Pancreas (tissue), 10 donors: ENCODE measurements at places on chromosomes 1 and 21. TPM values are rescaled to one million over a fixed set of nuclear protein-coding genes. Genes with fewer than 3 reads are reported as not detected.

DNA sequence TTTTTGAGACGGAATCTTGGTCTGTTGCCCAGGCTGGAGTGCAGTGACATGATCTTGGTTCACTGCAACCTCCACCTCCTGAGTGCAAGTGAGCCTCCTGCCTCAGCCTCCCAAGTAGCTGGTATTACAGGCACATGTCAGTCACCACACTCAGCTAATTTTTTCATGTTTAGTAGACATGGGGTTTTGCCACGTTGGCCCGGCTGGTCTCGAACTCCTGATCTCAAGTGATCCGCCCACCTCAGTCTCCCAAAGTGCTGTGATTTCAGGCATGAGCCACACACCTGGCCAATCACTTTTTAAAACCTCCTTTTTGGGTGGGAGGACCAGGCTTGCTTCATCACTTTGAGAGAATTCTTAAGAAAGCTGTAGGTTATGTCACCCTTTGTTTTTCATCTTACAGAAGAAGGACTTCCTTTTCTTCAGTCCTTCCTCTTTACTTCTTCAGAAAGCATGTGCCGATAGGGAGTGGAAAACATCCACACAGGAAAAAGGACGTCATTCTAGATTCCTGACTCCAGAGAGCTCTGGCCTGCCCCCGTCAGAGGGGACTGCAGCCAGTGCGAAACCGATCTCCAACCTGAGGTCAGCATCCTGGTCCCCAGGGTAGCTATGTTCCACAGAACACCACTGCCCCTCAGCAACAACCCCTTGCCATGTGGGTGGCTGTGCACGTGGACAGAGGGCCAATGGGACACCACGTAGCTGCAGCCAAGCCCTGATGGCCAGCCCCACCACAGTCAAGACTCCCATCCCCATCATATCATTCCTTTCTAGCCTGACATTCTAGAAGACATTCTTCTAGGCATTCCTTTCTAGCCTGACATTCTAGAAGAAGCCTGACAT lies 21.9 kb downstream of the NCF2 start:
- H3K4me3 ChIP-seq = no peak overlapping the region
- peaks cover 4% of the 10 kb centered on the region for H3K4me1 ChIP-seq
- DNase-seq = no peak
- H3K27ac ChIP-seq = no peak overlapping the region
- H3K27me3 ChIP-seq = no peaks in the 10 kb centered on the region

GRCh38 chr21:37294679-37295078 lies 27.5 kb upstream of the VPS26C start:
- H3K4me3 ChIP-seq = no peak overlapping the region
- no peak for DNase-seq
- H3K27ac ChIP-seq = no peak overlapping the region
- H3K36me3 ChIP-seq = no peaks in the 10 kb centered on the region

DNA sequence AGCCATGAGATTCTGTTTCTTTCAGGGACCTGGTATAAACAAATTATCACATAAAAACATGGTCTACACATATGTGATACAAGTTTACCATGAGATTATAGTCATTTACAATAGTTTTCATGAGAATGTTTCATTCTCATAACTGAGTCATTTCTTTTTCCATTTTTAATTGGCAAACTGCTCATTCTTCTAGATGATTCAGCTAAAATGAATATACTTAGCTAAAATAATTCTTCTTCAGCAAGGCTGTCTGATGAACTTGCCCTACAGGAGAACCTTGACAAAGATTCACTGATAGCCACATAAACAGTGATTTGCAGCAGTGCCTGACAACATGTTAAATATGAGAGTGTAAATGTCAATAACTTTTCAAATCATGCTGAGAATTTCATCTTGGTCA lies 253.2 kb downstream of the FMN2 start:
- H3K4me3 ChIP-seq = no peak overlapping the region
- H3K4me1 ChIP-seq = no peaks in the 10 kb centered on the region
- H3K27ac ChIP-seq = no peak overlapping the region
- no peaks in the 10 kb centered on the region for H3K27me3 ChIP-seq
- no peak for DNase-seq

DNA sequence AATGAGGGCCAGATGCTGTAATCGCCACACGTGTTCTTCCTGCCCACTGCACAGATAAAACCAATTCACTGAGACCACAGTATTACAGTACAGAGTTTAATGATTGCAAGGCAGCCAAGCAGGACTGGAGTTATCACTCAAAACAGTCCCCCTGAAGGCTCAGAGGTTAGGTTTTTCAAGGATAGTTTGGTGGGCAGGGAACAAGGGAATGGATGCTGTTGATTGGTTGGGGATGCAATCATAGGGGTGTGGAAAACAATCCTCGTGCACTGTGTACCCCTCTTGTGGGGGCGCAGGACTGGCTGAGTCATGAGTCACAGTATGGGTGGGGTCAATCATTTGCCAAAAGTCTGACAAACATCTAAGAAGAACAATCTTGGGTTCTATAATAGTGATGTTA lies 12.4 kb upstream of the USP1 start:
- no peak overlapping the region for H3K4me3 ChIP-seq
- no peak overlapping the region for H3K27ac ChIP-seq
- H3K36me3 ChIP-seq = no peaks in the 10 kb centered on the region
- H3K4me1 ChIP-seq = no peaks in the 10 kb centered on the region
- H3K27me3 ChIP-seq = no peaks in the 10 kb centered on the region
- DNase-seq = no peak

GRCh38 chr1:11566042-11566850 lies 87.3 kb downstream of the DISP3 start:
- DNase-seq = no peak
- no peak overlapping the region for H3K4me3 ChIP-seq
- no peaks in the 10 kb centered on the region for H3K27me3 ChIP-seq
- H3K36me3 ChIP-seq = no peaks in the 10 kb centered on the region
- H3K27ac ChIP-seq = no peak overlapping the region
- H3K4me1 ChIP-seq = no peaks in the 10 kb centered on the region

GRCh38 chr1:234958706-234959657 lies 169.7 kb downstream of the TOMM20 start:
- no peaks in the 10 kb centered on the region for H3K27me3 ChIP-seq
- no peaks in the 10 kb centered on the region for H3K36me3 ChIP-seq
- peaks cover 93% of the 10 kb centered on the region for H3K4me1 ChIP-seq
- no peak for DNase-seq
- H3K4me3 ChIP-seq = no peak overlapping the region

- H3K27ac ChIP-seq = no peak overlapping the region
- no peaks in the 10 kb centered on the region for H3K4me1 ChIP-seq
- DNase-seq = no peak
Measured at GRCh38 chr1:100989306-100990077, 36.1 kb downstream of the DPH5 start.

DNA sequence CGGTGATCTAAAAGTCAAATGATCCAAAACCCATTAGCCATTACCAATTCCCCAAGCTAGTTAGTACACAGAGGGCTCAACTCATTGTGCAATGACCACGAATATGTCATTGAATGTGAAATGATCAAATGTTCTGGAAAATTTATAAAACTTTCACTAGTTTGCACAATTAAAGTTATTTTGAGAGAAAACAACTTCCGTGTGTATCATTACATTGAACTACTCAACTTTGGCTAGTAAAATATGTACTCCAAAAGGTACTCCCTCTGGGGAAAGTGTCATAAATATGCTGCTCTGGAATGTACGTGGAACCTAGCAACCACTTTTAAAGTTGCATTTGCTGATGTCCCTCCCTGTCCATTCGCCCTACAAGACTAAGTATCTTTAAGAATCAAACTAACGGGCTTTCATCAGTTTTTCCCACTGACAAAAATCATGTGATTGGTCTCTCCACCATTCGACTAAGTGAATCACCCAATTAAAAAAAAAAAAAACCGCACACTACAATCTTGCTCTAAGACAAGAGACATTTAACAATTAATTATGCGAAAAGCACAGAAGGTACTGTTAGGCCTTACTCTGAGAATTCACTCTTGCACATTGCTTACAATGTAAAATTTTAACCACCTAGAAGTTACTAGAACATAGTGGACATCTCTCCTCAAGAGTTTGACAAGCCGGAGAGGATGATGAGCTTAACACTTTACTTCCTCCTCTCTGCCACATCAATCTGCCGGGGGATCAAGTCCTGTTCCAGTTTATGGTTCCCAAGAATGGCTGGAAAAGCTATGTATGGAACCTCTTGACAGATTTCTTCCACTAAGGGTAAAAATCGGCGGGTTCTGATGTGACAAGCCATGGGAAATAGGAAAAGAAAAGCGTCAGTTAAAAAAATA lies 1.2 kb downstream of the ACBD3 start:
- H3K4me1 ChIP-seq = peaks cover 30% of the 10 kb centered on the region
- peak overlapping the region; percentile 96 for H3K4me3 ChIP-seq
- DNase-seq = peak; percentile 4
- no peaks in the 10 kb centered on the region for H3K36me3 ChIP-seq
- peak overlapping the region; percentile 93 for H3K27ac ChIP-seq
- H3K27me3 ChIP-seq = no peaks in the 10 kb centered on the region

GRCh38 chr1:82586473-82586872 lies 785.7 kb downstream of the ADGRL2 start:
- no peak for DNase-seq
- no peaks in the 10 kb centered on the region for H3K27me3 ChIP-seq
- H3K27ac ChIP-seq = no peak overlapping the region
- no peaks in the 10 kb centered on the region for H3K36me3 ChIP-seq
- H3K4me3 ChIP-seq = no peak overlapping the region

- H3K27me3 ChIP-seq = no peaks in the 10 kb centered on the region
- no peak overlapping the region for H3K4me3 ChIP-seq
Measured at GRCh38 chr21:40049031-40049930, 182.0 kb downstream of the PCP4 start.

- peak within 1 kb of the TSS; percentile 80 for H3K27ac ChIP-seq
- DNase-seq = peak; percentile 97
- H3K36me3 ChIP-seq = peaks cover 24% of the 10 kb centered on the region
- H3K4me3 ChIP-seq = peak within 1 kb of the TSS; percentile 74
- H3K27me3 ChIP-seq = no peaks in the 10 kb centered on the region
Measured at GRCh38 chr1:161177112-161177935, at the start of gene B4GALT3. TSS of gene B4GALT3 (minus strand) at chr1:161177507. CDS start at chr1:161176060, 1,447 bp downstream.

- H3K4me3 ChIP-seq = no peak overlapping the region
- no peaks in the 10 kb centered on the region for H3K36me3 ChIP-seq
- H3K4me1 ChIP-seq = no peaks in the 10 kb centered on the region
- H3K27ac ChIP-seq = no peak overlapping the region
Measured at GRCh38 chr1:79042117-79042516, 35.6 kb upstream of the ADGRL4 start.

- H3K27ac ChIP-seq = peak overlapping the region; percentile 70
- peaks cover 5% of the 10 kb centered on the region for H3K4me1 ChIP-seq
- no peaks in the 10 kb centered on the region for H3K27me3 ChIP-seq
- peaks cover 11% of the 10 kb centered on the region for H3K36me3 ChIP-seq
- DNase-seq = peak; percentile 64
Measured at GRCh38 chr1:25805863-25806225, 5.9 kb downstream of the SELENON start.

GRCh38 chr1:154386643-154387352 lies 18.3 kb upstream of the IL6R start:
- H3K4me3 ChIP-seq = no peak overlapping the region
- no peak overlapping the region for H3K27ac ChIP-seq
- H3K36me3 ChIP-seq = no peaks in the 10 kb centered on the region
- H3K27me3 ChIP-seq = no peaks in the 10 kb centered on the region
- no peak for DNase-seq

DNA sequence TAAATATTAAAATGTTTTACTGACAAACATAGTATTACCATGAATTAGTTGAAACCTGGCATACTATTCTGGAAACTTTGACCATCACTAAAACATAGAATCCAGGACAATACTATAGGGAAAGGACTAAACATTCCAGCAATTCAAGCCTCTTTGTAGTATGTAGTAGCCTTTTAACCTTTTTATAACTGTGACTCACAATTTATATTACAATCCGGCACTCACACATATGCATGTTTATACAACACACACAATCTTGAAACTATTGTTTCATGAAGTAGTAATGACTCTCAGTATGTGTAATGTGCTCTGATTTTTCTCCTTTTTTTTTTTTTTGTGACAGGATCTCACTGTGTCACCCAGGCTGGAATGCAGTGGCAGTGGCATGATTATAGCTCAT lies 64.3 kb downstream of the ANKRD13C start:
- H3K27me3 ChIP-seq = no peaks in the 10 kb centered on the region
- no peak overlapping the region for H3K4me3 ChIP-seq
- no peak overlapping the region for H3K27ac ChIP-seq
- no peak for DNase-seq

- DNase-seq = no peak
- H3K4me3 ChIP-seq = no peak overlapping the region
- H3K27me3 ChIP-seq = no peaks in the 10 kb centered on the region
- no peaks in the 10 kb centered on the region for H3K4me1 ChIP-seq
- no peaks in the 10 kb centered on the region for H3K36me3 ChIP-seq
Measured at GRCh38 chr1:221344693-221345092, 397.2 kb downstream of the DUSP10 start.

DNA sequence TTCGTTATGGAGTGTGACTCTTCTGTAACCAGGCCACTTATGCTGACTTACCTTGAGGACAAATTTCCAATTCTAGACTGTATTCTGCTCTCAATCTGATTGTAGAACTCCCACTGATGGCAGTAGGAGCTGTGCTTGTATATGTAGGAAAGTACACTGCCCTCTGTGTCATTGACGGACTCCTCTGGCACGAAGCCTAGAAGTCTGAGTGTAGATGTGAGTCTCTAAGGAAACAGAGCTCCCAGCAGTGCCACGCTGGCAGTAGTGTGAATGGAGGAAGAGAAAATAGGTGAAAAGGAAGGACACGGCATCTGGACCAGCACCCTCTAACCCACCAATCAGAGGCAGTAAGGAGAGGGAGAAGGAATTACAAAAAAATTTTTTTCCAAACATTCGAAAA lies 130.4 kb upstream of the ADGRL2 start:
- no peak for DNase-seq
- H3K27me3 ChIP-seq = no peaks in the 10 kb centered on the region
- H3K36me3 ChIP-seq = no peaks in the 10 kb centered on the region

- H3K36me3 ChIP-seq = no peaks in the 10 kb centered on the region
- DNase-seq = no peak
- H3K4me3 ChIP-seq = no peak overlapping the region
- no peak overlapping the region for H3K27ac ChIP-seq
- H3K27me3 ChIP-seq = no peaks in the 10 kb centered on the region
Measured at GRCh38 chr1:81455481-81455880, 345.3 kb upstream of the ADGRL2 start.

GRCh38 chr21:43290421-43291346 lies 121.9 kb downstream of the CRYAA start:
- peaks cover 7% of the 10 kb centered on the region for H3K4me1 ChIP-seq
- no peaks in the 10 kb centered on the region for H3K36me3 ChIP-seq
- DNase-seq = peak; percentile 50
- no peak overlapping the region for H3K27ac ChIP-seq
- no peak overlapping the region for H3K4me3 ChIP-seq

- no peak overlapping the region for H3K27ac ChIP-seq
- no peak overlapping the region for H3K4me3 ChIP-seq
- no peaks in the 10 kb centered on the region for H3K27me3 ChIP-seq
- DNase-seq = no peak
- H3K4me1 ChIP-seq = no peaks in the 10 kb centered on the region
- H3K36me3 ChIP-seq = no peaks in the 10 kb centered on the region
Measured at GRCh38 chr1:54604572-54605370, 18.6 kb downstream of the FAM151A start.

The MFAP2 gene
- 6.2 TPM for total RNA-seq

The RIPPLY3 gene
- total RNA-seq = not detected

The ALX3 gene
- not detected for total RNA-seq

The COL9A2 gene
- total RNA-seq = 10.9 TPM

The CD48 gene
- total RNA-seq = 0.43 TPM

The OR14I1 gene
- total RNA-seq = not detected

The TACSTD2 gene
- total RNA-seq = 126 TPM

The HIPK1 gene
- 40.1 TPM for total RNA-seq

The PYHIN1 gene
- total RNA-seq = 0.22 TPM

The LAMC1 gene
- 50.1 TPM for total RNA-seq
